ENCODE measurements at places on chromosomes 12 and 14.

- peak; percentile 17 for DNase-seq
Measured at GRCh38 chr14:46250113-46250703, 401.4 kb downstream of the RPL10L start.

GRCh38 chr14:33768458-33768830, 182.4 kb downstream of the EGLN3 start:
- DNase-seq = peak; percentile 66

- no peak for DNase-seq
Measured at GRCh38 chr12:119857041-119857591, 20.0 kb downstream of the CIT start.

GRCh38 chr12:38669530-38669929, 235.9 kb downstream of the CPNE8 start:
- no peak for DNase-seq

DNA sequence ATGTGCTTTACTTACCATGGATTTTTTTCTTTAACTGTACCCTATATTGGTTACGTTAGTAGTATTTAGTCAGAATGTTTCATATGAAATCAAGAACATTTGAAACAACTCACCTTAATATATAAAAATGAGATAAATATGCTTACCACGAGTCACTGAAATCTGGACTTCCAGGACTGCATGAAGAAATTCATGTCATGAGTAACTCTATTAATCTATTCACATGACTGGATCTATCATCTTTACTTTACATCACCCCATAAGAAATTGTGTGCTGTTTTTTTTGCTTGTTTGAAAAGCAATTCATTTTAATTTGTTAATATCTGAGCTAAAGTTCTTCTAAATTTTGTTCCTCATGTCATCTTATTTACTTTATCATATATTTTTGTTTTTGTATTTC, 5.2 kb downstream of the EPYC start:
- no peak for DNase-seq

Measured in fibroblast of skin of back (primary cell).